ENCODE measurements at places on chromosomes 12 and 14. TPM values are rescaled to one million over a fixed set of nuclear protein-coding genes. Genes with fewer than 3 reads are reported as not detected.

- DNase-seq, result peak; percentile 28
Observed at GRCh38 chr14:20472536-20473169, 3.4 kb downstream of the PNP start.

- DNase-seq, result peak; percentile 65
Observed at GRCh38 chr14:71638523-71639196, 293.6 kb upstream of the RGS6 start.

- peak; percentile 57 for DNase-seq
Observed at GRCh38 chr12:105418821-105419291, 88.4 kb downstream of the C12orf75 start.

GRCh38 chr12:32588604-32589003 lies 90.5 kb upstream of the DNM1L start:
- no peak for DNase-seq

GRCh38 chr14:96905825-96906224 lies 108.6 kb downstream of the VRK1 start:
- peak; percentile 5 for DNase-seq

DNA sequence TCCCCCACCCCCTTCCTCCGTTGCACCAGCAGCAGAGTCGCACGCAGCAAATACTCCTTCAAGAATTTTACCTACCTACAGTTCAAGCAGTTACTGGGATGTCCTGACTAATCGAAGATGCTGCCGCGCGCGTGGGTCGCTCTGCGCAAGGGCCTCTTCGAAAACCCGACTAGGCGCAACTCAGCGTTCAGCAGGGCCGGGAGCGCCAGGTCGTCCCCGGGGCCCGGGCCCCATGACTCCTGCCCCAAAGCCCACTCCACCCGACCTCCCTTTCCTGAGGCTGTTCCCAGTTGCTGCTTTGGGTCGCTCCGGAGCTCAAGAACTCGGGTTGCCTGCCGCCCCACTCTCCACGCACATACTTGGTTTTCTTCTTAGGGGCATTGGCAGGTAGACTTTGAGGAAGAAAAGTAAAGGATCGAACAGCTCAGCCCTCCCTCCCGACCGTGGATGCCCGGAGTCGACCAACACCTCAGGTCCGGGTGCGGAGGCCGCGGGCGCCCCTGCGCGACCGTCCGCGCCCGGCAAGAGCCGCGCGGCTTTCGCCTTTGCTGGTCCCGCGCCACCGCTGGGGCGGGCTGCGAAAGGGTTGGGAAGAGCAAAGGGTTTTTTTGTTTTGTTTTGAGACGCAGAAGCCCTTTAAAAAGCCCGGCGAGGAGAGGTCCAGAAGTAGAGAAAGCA lies 1.9 kb downstream of the BMP4 start:
- peak; percentile 46 for DNase-seq

DNA sequence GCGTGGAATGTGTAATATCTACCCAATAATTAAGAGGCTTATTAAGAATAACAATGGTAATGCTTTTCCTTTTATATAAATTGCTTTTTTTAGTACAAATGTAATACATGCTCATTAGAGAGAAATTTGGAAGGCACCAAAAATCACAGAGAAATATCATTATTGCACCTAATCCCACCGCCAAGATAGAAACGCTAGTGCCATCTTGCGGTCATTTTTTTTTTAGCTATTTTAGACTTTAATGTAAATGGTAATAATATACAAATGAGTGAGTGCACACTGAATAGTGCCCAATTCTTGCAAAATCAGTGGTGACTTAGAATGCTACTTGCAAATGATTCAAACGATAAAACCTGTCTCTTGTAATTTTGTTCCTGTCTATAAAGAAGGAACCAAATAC lies 576.8 kb upstream of the TMEM132C start:
- no peak for DNase-seq

TMEM229B gene
- total RNA-seq, result 0.64 TPM

DNA sequence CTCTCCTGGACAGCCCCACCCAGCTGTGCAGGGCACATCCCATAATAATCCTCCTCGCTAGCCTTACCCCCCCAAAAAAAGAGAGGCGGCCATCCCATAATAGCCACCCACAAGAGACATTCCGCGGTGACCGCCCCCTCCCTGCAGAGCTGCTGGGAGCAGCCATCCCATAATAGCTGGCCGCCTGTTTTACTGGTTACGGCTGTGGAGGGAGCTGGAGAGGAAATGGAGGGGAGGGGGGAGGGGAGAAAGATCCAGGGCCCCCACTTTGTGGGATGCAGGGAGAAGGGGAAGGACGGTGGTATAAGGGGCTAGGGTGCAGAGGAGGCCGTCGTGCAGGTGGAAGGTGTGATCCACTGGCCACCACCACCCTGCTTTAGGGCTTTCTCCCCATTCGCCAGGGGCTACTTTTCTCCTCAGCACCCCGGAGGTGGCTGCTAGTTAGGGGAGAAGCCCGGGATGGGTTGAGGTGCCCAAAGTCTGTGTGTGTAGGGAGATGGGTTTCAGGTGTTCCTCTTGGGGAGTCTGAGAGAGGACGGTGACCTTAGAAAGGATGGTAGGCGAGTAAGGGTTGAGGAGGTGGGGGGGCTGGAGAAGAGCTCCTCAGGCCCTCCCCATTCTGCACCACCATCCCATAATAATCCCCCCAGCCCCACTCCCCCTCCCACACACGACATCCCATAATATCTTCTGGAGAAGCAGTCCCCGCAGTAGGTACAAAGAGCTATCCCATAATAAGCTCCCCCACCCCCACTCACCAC lies 6.0 kb upstream of the CHD4 start:
- peak; percentile 68 for DNase-seq
